Stimulated activated CD4-positive, alpha-beta T cell treated with anti-CD3 and anti-CD28 coated beads, Interleukin-2, amount 100 ng/mL, for 48 hours (primary cell): ENCODE measurements at places on chromosomes 12 and 14.

DNA sequence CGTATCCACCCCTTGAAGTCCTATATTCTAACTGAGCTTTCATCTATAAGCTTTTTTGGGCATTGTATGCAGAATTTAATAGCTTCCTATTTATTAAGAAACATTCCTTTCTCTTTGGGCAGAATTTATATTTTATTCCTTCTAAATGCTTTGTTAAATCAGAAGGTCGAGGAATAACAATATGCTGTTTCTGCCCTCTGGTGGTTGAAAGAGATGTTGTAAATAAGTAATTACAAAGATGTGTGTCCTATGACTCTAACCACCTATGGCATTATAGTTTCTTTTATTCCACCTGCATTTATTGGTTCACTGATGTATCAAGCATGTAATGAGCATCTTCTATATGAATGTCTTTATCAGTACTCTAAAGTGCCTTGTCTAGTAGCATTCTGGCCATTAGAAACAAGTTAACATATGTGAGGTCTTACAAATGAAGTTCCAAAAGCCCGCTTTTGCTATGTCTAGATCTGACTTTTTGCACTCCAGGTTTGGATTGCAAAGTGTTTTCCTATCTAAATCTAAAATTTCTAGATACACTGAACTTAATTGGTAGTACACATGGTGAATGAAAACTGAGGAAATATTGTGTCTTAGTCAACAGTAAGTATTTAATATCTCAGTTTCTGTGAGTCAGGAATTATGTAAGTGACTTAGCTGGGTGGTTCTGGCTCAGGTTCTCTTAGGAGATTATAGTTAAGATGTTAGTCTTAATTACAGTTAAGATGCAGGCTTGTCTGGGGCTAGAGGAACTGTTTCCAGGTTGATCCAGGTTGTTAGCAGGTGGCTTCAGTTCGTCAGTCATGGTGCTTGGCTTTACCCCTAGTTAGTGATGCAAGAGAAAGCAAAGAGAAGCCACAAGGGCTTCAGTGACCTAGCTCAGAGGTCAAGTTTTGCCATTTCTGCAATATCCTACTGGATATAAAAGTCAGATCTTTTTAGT, 57.5 kb downstream of the PLEKHA5 start:
- DNase-seq: no peak

GRCh38 chr14:37932008-37932407, 275.7 kb upstream of the SSTR1 start:
- DNase-seq: no peak

GRCh38 chr12:131684015-131684725, 26.7 kb upstream of the SFSWAP start:
- no peak for DNase-seq

- no peak for DNase-seq
Measured at GRCh38 chr14:44981198-44981597, 19.2 kb downstream of the TOGARAM1 start.

DNA sequence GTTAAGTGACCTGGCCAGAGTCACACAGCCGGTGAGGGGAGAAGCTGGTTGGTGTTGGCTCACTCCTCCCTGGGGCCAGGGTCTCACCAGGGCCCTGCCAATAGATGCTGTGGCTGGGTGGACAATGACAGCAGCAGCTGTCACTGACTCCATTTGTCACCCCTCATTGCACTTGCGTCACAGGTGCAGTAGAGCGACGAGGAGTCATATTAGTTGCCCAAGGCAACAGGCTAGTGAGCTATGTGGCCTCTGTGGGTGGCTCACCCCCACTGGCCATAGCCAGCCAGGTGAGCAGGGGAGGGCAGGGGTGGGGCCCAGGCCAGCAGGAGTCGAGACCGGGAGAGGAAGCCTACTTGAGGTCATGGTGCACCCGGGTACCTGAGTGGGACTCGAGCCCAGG, 9.7 kb downstream of the SLC25A47 start:
- no peak for DNase-seq

DNA sequence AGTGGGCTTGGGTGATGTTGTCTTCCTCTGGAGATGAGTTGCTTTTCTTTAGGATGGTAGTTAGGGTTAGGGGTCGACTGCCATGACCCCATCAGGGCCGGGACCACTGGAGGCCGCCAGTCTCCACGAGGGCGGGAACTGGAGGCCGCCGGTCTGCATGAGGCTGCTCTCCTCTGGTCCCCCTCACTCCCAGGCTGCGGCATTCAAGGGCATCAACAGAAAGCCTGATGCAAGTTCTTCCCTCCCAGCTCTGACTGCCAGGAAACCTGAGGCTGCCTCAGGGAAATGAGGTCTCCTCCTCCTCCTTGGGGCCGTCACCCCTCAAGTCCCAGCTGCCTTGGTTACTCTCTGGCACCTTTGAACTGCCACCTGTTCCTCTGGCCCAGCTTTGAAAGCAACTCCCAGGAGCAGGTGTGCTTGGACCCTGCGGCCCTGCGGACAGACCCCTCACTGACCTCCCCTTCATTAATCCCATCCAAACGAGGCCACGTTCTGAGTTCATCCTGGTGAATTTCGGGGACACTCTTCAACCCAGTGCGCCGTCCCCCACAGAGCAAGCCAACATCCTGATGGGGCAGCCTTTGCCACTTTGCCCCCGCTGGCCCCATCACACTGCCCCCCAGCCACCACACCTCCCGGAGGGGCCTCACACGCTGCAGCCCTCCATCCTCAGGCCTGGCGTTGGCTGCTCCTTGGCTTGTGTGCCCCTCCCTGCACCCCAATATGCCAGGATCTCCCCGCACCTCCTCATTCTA, 37.2 kb upstream of the FBRSL1 start:
- DNase-seq: no peak

GRCh38 chr14:67357186-67357968, 2.2 kb downstream of the ATP6V1D start:
- no peak for DNase-seq

DNA sequence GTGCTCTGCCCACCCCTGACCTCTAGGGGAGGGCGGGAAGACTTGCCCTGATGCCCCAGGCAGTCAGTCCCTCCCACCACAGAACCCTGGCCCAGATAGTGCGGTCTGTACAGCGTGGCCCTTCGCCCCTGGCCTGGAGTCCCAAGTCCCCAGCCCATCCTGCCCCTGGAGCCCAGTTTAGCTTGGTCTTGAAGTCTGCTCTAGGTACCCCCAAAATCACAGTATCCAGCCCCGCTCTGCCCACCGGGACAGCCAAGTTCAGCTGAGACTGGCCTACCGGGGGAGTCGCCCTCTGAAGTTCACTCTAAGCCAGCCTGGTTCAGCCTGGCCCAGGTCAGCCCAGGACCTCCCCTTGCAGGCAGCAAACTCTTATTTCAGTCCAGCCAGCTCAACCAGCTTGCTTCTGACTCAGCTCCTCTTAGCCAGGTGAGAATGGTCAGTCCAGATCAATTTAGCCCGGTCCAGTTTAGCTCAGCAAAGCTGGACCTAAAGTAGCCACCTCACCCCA, 75.9 kb downstream of the TMEM121 start:
- no peak for DNase-seq

GRCh38 chr12:112677050-112677765, 114.3 kb upstream of the RPH3A start:
- DNase-seq: no peak

DNA sequence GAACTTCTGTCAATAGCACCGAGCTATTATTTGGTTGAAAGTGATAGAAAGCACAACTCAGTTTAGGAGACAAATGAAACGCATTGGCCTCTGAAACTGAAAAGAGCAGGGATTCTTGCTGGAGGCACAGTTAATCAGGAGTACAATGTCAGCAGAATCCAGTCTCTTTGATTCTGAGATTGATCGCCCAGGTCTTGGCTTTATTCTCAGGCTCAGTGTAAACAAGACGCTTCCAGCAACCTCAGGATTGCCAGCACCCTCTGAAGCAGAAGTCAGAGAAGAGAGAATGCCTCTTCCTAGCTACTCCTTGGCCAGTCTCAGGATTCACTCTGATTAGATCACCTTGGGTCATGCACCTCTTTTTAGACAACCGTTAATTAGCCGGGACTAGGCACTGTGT, 11.8 kb upstream of the OTUB2 start:
- DNase-seq: no peak

DNA sequence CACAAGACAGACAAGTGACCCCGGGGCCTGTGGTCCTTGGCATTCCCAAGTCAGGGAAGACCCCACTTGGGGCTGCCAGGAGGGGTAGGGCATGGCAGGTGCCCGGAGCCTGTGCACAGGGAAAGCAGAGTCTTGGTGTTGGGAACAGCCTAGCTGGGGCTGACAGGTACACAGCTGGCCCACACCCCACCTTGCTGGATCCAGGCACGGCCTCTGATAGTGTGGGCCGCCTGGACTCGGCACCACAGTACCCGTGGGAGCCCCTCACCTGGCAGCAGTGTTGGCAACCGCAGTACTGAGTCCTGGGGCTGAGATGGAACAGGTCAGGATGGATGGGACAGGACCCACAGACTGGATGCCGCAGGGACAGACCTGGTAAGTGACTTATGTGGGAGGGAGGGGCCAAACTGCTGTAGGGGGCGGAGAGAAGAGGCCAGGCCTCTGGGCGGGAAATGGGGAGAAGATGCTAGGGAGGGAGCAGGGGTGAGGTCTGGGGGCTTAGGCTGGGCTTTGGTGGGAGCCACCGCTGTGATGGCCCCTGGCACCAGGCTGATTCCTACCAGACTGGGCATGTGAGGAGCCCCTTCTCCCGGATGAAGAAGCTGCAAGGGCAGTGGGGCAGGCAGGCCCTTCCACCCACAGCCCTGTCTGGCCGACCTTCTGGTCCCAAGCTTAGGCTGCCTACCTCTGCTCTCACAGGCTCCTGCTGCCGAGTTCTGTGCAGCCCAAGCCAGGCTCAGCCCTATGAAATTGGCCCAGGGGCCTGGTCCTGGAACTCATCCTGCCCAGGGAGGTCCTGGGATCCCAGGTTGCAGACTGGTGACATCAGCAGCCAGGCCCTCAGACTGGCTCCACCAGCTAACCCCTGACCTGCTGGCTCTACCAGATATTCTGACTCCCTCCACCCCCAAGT, at the start of gene TGM1:
TSS of gene TGM1 (minus strand) at position 357 of the 913 bp plus-strand sequence. CDS start 825 bp downstream, outside the sequence.
- no peak for DNase-seq

DNA sequence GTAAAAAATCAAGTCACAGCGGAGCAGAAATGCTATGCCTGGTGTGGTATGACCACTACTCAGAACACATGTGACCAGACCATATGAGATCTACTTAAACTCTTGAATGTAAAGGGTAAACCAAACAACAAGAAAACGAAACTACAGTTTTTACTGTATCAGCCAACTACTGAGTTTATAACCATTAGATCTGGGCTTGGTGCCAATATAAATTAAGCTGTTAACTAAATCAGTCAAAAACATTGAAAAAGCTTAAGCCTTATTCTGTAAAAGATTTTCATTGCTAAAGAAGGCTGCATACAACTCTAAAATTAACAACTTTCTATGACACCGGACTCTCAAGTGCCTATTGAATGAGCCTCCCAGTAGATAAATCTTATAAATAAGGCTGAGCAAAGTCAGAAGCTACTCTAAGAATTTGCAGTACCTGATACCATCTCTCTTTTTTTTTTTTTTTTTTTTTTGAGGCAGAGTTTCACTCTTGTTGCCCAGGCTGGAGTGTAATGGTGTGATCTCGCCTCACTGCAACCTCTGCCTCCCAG, 35.4 kb downstream of the SPTLC2 start:
- no peak for DNase-seq

DNA sequence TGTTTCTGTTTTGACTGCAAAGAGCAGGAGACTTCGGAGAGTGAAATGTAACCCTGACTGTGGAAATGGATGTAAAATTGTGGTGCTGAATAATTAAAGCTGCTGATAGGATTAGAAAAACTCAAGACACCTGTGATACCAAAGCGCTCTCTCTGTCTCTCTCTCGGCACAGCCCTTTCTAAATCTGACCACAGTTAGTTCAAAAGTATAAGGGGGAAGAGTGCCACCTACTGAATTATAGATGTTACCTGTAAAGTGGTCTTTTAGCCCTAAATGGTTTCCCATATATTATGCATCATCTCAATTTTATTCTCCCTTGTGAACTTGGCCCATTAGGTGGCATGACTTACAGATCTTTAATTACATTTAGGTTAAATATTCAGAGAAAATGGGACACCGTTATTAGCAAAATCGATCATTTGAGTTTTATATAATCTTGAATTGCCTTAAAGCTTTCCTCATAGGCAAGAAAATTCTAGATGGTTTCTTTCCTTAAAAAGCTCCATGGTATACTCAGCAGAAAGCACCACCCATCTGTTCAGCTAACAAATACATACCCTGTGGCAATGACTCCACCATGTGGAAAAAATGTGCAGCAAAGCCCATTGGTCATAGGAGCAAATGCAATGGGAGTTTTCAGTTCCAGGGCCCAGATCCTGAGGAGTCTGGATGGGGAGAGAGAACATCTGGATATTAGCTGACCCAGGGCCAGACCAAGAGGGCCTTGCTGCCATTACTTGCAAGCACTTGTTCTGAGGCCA, 18.1 kb downstream of the RFC5 start:
- no peak for DNase-seq

- DNase-seq: no peak
Measured at GRCh38 chr14:91649930-91650329, 82.0 kb downstream of the CATSPERB start.

DNA sequence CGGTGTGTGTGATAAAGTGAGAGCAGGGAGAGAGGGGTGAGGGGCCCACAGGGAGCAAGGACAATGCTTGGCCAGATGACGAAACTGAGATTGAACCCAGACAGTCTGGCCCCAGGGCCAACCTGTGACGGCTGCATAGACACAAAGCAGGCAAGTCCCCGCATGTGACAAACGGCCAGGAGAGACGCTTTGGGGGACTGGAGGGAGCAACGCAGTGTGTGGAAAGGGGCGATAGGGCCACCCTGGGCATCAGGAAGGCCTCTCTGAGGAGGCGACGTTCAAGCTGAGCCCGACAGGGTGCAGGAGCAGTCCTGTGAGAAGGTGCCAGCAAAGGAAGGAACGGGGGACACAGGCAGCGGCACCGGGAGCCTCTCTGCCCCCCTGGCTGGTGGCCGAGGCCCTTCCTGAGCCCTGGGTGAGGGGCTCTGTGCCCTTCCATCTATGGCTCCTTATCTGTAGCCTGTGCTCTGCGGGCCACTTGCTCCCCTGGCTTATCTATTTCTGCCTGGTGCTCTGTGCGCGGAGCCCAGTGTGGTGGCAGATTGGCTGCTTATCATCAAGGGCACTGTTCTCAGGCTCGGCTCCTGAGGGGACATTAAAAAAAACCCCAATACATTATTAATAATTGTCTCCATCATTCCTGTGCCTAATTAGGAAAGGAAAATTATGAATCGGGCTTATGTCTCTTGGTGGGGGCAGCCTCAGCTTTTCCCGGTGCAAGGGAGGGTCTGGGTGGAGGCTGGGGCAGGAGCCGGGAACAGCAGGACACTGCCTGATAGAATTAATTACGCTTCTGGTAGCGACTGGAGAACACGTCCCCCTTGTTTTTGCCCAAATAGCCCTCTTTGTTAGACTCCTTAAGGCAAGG, 39.8 kb downstream of the PRIMA1 start:
- no peak for DNase-seq

GRCh38 chr12:75591628-75592027, 80.2 kb upstream of the KRR1 start:
- DNase-seq: no peak

- no peak for DNase-seq
Measured at GRCh38 chr14:30125322-30125979, 197.8 kb upstream of the PRKD1 start.

- no peak for DNase-seq
Measured at GRCh38 chr14:92615451-92615850, 101.9 kb downstream of the RIN3 start.

GRCh38 chr12:117047810-117048584, 51.2 kb downstream of the TESC start:
- no peak for DNase-seq

GRCh38 chr14:51928568-51928967, 60.8 kb upstream of the RTRAF start:
- no peak for DNase-seq
